ENCODE measurements at places on chromosomes 16 and 17. TPM values are rescaled to one million over a fixed set of nuclear protein-coding genes. Genes with fewer than 3 reads are reported as not detected.
A peak's percentile ranks its signal among the peaks of the same experiment; 100 is the strongest.

DNA sequence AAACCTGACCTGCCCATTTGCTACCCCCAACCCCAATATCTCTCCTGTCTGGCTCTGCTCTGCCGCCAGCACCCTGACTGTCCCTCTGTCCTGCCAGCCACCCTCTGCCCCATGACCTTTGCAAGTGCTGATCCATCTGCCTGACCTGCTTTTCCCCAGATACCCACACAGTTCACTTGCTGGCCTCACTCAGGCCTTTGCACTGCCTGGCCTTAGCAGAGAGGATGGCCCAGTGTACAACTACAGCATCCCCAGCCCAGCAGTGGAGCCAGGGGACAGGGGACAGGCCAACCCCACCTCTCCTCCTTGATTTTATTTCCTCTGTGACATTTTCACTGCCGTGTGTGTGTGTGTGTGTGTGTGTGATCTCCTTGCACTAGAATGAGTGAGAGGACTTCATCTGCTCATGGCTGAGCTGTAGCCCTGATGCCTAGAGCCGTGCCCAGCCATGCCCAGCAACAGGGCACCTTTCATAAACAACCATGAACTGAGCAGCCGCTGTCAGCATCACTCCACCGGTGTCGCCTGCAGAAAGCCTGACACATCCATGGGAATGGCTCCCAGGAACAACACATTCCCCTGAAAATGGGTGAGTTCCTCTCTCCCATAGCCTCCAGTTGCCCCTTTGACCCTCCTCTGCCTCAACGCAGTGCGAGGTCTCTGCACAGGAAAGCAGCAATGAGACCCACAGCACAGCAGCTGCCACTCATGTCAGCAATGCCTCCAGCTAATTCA is 36.0 kb upstream of the RBFOX3 start:
- H3K27ac ChIP-seq: no peak overlapping the region
- H3K27me3 ChIP-seq: peaks cover 16% of the 10 kb centered on the region
- H3K4me3 ChIP-seq: no peak overlapping the region
- no peaks in the 10 kb centered on the region for H3K4me1 ChIP-seq
- DNase-seq: no peak

DNA sequence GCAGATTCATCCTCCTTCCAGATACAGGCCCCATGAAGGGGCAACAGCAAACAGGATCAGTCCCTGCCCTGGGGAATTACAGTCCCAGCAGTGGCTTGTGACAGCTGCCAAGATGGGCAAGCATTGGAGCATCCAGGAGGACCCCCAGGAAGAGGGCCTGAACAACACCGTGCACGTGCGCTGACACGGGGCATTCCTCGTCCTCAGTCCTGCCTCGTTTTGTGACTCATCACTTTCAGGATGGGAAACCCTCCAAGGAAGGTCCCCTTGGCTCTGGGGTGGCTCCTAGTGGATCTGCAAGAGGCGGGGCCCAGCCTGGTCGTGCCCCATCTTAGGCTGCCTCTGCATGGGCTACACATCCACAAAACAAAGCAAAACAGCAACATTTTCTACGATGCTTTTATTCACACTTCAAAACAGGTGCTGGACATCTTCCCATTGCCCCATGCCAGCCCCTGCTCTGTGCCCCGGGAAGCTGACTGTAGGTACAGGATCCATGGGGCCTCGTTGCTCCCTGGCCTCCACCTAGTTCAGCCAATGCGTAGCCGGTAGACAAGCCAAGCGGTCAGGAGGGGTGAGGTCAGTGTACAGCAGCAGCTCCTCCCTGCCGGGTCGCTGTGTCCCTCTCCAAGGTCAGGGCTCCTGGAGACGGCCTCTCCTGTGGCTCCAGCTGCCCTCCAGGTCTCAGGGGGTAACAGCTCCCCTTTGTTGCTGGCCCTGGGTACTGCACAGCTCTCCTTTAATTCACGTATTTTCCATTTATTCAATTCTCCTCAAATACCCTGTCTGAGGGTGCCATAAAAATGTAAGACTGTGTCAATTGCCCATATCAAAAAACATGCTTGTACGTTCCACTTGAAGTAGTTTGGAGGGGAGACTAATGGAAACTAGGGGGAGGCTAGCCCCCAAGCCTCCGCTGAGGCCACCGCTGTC is 32.2 kb downstream of the ACTG1 start:
- H3K4me3 ChIP-seq: no peak overlapping the region
- no peaks in the 10 kb centered on the region for H3K36me3 ChIP-seq
- H3K27ac ChIP-seq: no peak overlapping the region
- no peaks in the 10 kb centered on the region for H3K4me1 ChIP-seq
- no peaks in the 10 kb centered on the region for H3K27me3 ChIP-seq

DNA sequence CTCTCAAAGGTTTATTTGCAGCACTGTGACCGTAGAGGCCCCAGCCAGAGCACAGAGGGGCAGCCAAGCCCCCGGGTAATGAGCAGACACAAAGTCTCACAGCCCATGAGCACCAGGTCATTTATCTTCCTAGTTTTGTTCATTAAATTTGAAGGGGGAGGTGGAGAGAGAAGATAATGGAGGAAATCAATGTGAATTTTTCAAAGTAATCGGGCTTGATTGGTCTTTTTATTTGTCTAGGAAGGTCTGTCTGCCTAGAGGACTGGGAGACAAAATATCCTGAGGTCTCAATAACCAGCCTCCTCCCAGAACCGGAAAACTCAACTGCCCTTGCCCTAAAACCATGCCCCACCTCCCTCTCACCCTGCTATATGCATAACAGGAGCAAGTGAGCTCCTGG is 189.0 kb downstream of the SLC39A11 start:
- no peaks in the 10 kb centered on the region for H3K4me1 ChIP-seq
- H3K27ac ChIP-seq: no peak overlapping the region

DNA sequence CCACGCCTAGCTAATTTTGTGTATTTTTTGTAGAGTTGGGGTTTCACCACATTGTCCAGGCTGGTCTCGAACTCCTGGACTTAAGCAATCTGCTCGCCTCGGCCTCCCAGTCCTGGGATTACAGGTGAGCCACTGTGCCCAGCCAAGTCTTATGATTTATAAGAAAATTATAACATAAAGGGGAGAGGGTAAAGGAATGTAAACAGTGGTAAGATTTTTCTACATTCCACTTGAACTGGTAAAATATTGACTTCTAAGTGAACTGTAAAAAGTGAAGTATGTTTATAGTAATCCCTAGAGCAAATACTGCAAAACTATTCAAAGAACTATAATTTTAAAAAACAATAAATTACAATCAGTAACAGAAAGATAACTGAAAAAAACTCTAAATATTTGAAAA is 33.5 kb downstream of the C16orf87 start:
- H3K27me3 ChIP-seq: no peaks in the 10 kb centered on the region
- H3K36me3 ChIP-seq: no peaks in the 10 kb centered on the region
- H3K4me1 ChIP-seq: no peaks in the 10 kb centered on the region
- no peak overlapping the region for H3K27ac ChIP-seq
- DNase-seq: no peak

- no peaks in the 10 kb centered on the region for H3K4me1 ChIP-seq
- peak overlapping the region; percentile 67 for H3K4me3 ChIP-seq
- DNase-seq: peak; percentile 44
- H3K27me3 ChIP-seq: peaks cover 14% of the 10 kb centered on the region
- H3K36me3 ChIP-seq: no peaks in the 10 kb centered on the region
These were observed 4.7 kb downstream of the NOD2 start for GRCh38 chr16:50697881-50698767.

Gene HSD11B2
- not detected for total RNA-seq

Gene LRRC37A
- total RNA-seq: 2.3 TPM

Data from GM23248 (cell line).